ENCODE measurements at places on chromosomes 12 and 14. TPM values are rescaled to one million over a fixed set of nuclear protein-coding genes. Genes with fewer than 3 reads are reported as not detected.
A peak's percentile ranks its signal among the peaks of the same experiment; 100 is the strongest.

PAPLN gene
- 10.2 TPM for total RNA-seq

GTF2A1 gene
- 25.5 TPM for total RNA-seq

DNA sequence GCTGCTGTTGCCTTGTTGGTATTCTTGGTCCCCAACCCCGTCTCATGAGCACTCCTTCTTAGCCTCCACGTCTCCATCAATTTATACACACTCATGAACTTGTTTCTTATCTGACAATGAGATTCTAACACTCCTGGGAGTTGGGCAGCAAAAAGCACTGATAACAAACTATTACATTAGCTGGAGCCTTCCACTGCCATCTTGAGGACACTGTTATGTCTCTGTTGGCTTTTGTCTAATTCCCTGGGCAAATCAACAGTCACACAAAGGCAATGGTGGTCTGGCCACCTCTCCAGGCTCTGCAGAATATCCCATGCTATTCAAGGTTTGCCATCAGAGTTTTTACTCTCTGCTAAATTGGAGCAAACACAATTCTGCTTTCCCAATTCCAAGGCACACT lies 117.8 kb upstream of the COCH start:
- no peak for DNase-seq
- no peaks in the 10 kb centered on the region for H3K4me1 ChIP-seq
- H3K27ac ChIP-seq: no peak overlapping the region
- H3K27me3 ChIP-seq: no peaks in the 10 kb centered on the region

- no peak for DNase-seq
- H3K4me3 ChIP-seq: no peak overlapping the region
- peaks cover 12% of the 10 kb centered on the region for H3K4me1 ChIP-seq
- H3K36me3 ChIP-seq: no peaks in the 10 kb centered on the region
Measured at GRCh38 chr14:63855281-63855680, 2.5 kb downstream of the SYNE2 start.

DNA sequence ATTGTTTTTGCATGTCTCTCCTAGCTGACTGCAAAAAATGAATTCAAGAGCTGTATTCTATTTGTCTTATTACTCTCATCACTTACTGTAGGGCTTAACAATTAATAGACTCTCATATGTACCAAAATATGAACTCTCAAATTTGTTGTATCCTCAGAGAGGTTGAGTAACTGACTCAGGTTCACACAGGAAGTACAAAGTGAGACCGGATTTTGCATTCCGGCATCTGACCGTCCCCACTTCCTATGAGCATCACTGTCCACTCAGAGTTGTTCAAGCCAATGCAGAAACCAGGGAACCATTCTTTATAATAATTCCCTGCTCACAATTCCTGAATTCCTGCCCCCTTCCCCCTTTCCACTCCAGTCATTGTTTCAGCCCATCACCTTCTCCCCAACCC lies 113.3 kb upstream of the AMIGO2 start:
- H3K27me3 ChIP-seq: no peaks in the 10 kb centered on the region
- DNase-seq: no peak
- H3K36me3 ChIP-seq: no peaks in the 10 kb centered on the region
- H3K4me1 ChIP-seq: peaks cover 29% of the 10 kb centered on the region

EID3 gene
- total RNA-seq: 32.7 TPM

DNA sequence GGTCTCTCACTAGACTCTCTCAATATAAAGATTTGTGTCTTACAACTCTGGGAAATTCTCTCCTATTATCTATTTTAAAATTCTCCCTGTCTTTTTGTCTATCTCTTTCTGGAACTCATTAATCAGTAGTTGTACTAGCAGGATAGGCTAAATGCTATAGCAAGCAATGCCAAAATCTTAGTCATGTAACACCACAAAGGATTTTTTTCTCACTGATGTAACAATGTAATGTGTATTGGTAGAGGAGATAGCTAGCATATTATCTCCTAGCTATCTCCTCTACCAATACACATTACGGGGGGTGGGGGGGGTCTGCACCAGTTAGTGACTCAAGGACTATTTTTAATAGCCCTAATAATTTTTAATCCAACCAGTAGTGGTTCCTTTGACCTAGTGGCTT lies 225.4 kb downstream of the KLHL28 start:
- no peaks in the 10 kb centered on the region for H3K36me3 ChIP-seq
- H3K4me1 ChIP-seq: no peaks in the 10 kb centered on the region
- no peak overlapping the region for H3K27ac ChIP-seq
- no peak overlapping the region for H3K4me3 ChIP-seq
- H3K27me3 ChIP-seq: no peaks in the 10 kb centered on the region

DNA sequence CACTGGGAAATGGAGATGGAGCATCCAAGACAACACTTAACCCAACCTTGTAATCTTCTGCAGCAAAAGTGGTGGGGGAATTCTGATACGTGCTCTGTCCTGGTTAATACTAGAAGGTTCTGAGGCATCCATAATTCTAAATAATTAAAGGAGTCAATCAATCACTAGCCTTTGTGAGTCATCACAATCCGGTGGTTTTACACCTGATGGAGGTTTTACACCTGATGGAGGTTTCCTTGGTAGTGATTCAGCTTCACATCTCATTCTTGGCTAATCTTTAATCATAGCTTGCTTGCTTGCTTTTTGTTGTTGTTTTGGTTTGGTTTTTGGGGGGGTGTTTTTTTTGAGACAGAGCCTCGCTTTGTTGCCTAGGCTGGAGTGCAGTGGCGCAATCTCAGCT lies 343.4 kb downstream of the DPF3 start:
- H3K27ac ChIP-seq: no peak overlapping the region
- DNase-seq: no peak
- no peaks in the 10 kb centered on the region for H3K27me3 ChIP-seq

B4GALNT1 gene
- 4.0 TPM for total RNA-seq

DNA sequence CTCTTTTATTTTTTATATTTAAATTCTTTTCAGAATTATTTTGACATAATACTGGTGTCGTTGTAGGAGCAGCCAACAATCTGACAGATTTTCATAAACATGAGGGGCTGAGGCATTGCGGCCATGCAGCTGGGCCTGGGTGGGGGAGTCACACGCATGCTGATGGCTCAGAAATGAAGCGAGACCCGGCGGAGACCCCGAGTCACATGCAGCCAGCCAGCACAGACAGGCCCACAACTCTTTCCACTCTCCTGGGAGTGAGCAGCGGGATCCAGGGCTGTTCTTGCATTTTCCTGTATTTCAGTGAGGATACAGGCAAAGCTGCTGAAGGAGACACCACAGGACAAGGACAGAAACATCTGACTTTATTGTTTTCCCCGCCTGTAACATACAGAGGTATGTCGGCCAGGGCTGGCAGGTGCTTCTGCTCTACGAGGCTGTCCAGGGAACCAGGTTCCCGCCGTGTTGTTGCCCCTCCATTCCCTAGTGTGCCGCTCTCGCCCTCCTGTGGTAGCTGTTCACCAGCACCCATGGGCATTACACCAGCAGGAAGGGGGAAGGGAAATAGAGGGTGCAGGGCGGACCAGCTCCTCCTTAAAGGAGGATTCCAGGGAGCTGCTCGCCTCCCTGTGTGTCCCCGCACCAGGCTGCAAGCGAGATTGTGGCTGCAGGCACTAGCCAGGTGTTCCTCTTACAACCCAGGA lies 30.5 kb downstream of the FZD10 start:
- H3K27me3 ChIP-seq: no peaks in the 10 kb centered on the region
- H3K4me3 ChIP-seq: no peak overlapping the region
- H3K4me1 ChIP-seq: no peaks in the 10 kb centered on the region
- H3K36me3 ChIP-seq: no peaks in the 10 kb centered on the region
- no peak overlapping the region for H3K27ac ChIP-seq

APOF gene
- total RNA-seq: not detected

ASCL4 gene
- total RNA-seq: not detected

DNA sequence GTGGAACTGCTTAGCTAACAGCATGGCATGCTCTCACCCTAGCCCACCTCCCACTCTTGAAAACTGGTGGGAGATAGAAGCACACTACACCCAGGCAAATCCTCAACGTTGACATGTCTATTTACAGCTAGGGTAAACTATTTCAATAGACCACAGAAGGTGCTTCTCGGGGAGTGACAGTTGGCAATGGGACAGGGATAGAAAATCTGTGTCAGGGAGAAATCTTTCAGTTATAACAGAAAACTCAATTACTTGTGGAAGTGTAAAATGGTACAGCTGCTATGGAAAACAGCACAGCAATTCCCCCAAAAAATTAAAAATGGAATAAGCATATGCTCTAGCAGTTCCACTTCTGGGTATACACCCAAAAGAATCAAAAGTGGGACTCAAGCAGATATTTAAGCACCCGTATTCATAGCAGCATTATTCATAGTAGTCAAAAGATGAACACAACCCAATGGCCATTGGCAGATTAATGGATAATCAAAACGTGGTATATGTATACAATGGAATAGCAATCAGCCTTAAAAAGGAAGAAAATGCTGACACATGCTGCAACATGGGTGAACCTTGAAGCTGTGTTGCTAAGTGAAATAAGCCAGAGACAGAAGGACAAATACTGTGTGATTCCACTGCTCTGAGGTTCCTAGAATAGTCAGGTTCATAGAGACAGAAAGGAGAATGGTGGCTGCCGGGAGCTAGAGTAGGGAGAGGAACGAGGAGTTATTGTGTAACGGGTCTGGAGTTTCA lies 92.5 kb downstream of the STAB2 start:
- no peaks in the 10 kb centered on the region for H3K4me1 ChIP-seq
- H3K4me3 ChIP-seq: no peak overlapping the region
- no peak for DNase-seq
- no peak overlapping the region for H3K27ac ChIP-seq

- no peak overlapping the region for H3K4me3 ChIP-seq
- no peak for DNase-seq
- H3K4me1 ChIP-seq: peaks cover 3% of the 10 kb centered on the region
- H3K36me3 ChIP-seq: no peaks in the 10 kb centered on the region
Measured at GRCh38 chr12:50354908-50355307, 41.5 kb downstream of the FAM186A start.

- H3K27ac ChIP-seq: no peak overlapping the region
- H3K4me3 ChIP-seq: no peak overlapping the region
- no peaks in the 10 kb centered on the region for H3K27me3 ChIP-seq
Measured at GRCh38 chr14:105422695-105423487, 3.3 kb downstream of the MTA1 start.

- no peaks in the 10 kb centered on the region for H3K4me1 ChIP-seq
- no peak overlapping the region for H3K4me3 ChIP-seq
- no peaks in the 10 kb centered on the region for H3K27me3 ChIP-seq
Measured at GRCh38 chr12:92042791-92043531, 102.7 kb downstream of the BTG1 start.

GRCh38 chr14:70052990-70053389 lies 135.8 kb downstream of the SLC8A3 start:
- H3K27ac ChIP-seq: no peak overlapping the region
- no peaks in the 10 kb centered on the region for H3K27me3 ChIP-seq
- no peak for DNase-seq
- H3K4me1 ChIP-seq: no peaks in the 10 kb centered on the region
- H3K36me3 ChIP-seq: no peaks in the 10 kb centered on the region

- peaks cover 19% of the 10 kb centered on the region for H3K4me1 ChIP-seq
- no peaks in the 10 kb centered on the region for H3K36me3 ChIP-seq
- no peak overlapping the region for H3K27ac ChIP-seq
- no peaks in the 10 kb centered on the region for H3K27me3 ChIP-seq
Measured at GRCh38 chr14:50822501-50823042, 8.4 kb downstream of the NIN start.

- H3K27ac ChIP-seq: no peak overlapping the region
- H3K27me3 ChIP-seq: no peaks in the 10 kb centered on the region
- H3K4me1 ChIP-seq: no peaks in the 10 kb centered on the region
- no peak overlapping the region for H3K4me3 ChIP-seq
Measured at GRCh38 chr12:96828169-96828789, 78.8 kb upstream of the NEDD1 start.

GRCh38 chr12:39505023-39505422 lies 62.1 kb upstream of the KIF21A start:
- DNase-seq: no peak
- H3K27me3 ChIP-seq: no peaks in the 10 kb centered on the region
- H3K27ac ChIP-seq: no peak overlapping the region
- H3K4me1 ChIP-seq: no peaks in the 10 kb centered on the region
- H3K36me3 ChIP-seq: no peaks in the 10 kb centered on the region

CLEC4E gene
- 4.5 TPM for total RNA-seq

PKP2 gene
- total RNA-seq: 8.8 TPM

MGST1 gene
- 18.5 TPM for total RNA-seq

GRCh38 chr12:111389635-111390034 lies 16.1 kb upstream of the SH2B3 start:
- H3K4me3 ChIP-seq: no peak overlapping the region
- H3K27me3 ChIP-seq: no peaks in the 10 kb centered on the region
- no peak overlapping the region for H3K27ac ChIP-seq
- H3K4me1 ChIP-seq: no peaks in the 10 kb centered on the region

- no peak overlapping the region for H3K4me3 ChIP-seq
- no peaks in the 10 kb centered on the region for H3K36me3 ChIP-seq
- H3K27ac ChIP-seq: no peak overlapping the region
- H3K4me1 ChIP-seq: no peaks in the 10 kb centered on the region
- DNase-seq: no peak
Measured at GRCh38 chr12:19018302-19018970, 111.1 kb upstream of the PLEKHA5 start.

GRCh38 chr12:114952573-114953271 lies 268.7 kb upstream of the TBX3 start:
- no peak overlapping the region for H3K27ac ChIP-seq
- no peak for DNase-seq
- H3K4me3 ChIP-seq: no peak overlapping the region
- H3K36me3 ChIP-seq: no peaks in the 10 kb centered on the region

DNA sequence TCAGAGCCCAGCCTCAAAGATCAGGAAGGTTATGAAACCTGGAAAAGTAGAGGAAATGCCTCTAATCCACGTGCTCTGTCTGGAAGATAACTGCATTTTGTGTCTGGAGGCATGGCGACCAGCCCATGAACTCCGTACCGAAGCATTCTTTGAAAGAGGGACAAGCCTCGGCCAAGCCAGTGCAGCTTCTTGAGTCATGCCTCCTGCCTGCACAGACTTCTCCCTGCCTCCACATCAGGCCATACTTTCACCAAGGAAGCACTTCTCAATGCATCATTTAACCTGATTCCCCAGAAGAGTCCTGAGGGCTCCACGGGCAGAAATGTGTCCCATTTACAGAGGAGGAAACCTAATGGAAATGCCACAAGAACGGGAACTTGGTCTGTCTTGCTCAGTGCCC lies 3.4 kb downstream of the ACTN1 start:
- DNase-seq: no peak
- no peaks in the 10 kb centered on the region for H3K27me3 ChIP-seq
- peaks cover 73% of the 10 kb centered on the region for H3K4me1 ChIP-seq
- peaks cover 25% of the 10 kb centered on the region for H3K36me3 ChIP-seq
- H3K4me3 ChIP-seq: peak overlapping the region; percentile 99

- H3K4me3 ChIP-seq: no peak overlapping the region
- peak overlapping the region; percentile 36 for H3K27ac ChIP-seq
- H3K4me1 ChIP-seq: no peaks in the 10 kb centered on the region
- peaks cover 4% of the 10 kb centered on the region for H3K36me3 ChIP-seq
- no peak for DNase-seq
Measured at GRCh38 chr12:26987634-26988424, 26.4 kb downstream of the TM7SF3 start.

HOXC5 gene
- total RNA-seq: 1.8 TPM

DNA sequence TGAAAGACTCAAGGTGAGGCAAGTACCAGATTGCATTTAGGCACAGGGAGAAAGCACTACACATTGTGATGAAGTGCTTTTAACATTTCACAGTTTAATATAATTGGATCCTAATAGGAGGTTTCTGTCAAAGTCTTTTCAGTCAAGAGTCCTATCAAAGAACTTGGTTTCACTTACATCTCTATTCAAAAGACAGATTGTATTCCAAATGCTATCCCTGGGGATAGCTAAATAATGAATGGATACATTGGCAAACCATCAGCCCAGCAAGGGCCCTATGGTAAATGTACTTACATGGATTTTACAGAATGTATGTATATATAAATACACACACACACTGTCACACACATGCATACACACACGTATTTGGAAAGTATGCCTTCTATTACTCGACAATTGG lies 655.5 kb upstream of the FLRT2 start:
- H3K4me3 ChIP-seq: no peak overlapping the region
- H3K36me3 ChIP-seq: no peaks in the 10 kb centered on the region
- H3K27me3 ChIP-seq: no peaks in the 10 kb centered on the region
- no peak overlapping the region for H3K27ac ChIP-seq
- DNase-seq: no peak

DHRS7 gene
- total RNA-seq: 117 TPM

SP7 gene
- not detected for total RNA-seq
